CD4-positive, alpha-beta memory T cell (primary cell): ENCODE measurements at places on chromosomes 3 and 15.

- peak overlapping the region; percentile 54 for H3K27ac ChIP-seq
- peak; percentile 15 for DNase-seq
- no peaks in the 10 kb centered on the region for H3K36me3 ChIP-seq
- peak overlapping the region; percentile 82 for H3K4me3 ChIP-seq
Measured at GRCh38 chr15:45521596-45522327, 793 bp downstream of the SLC30A4 start.

- no peaks in the 10 kb centered on the region for H3K4me1 ChIP-seq
- H3K27me3 ChIP-seq, result no peaks in the 10 kb centered on the region
- H3K27ac ChIP-seq, result no peak overlapping the region
- no peaks in the 10 kb centered on the region for H3K36me3 ChIP-seq
Measured at GRCh38 chr3:168933614-168934013, 729.9 kb downstream of the MECOM start.

- no peak overlapping the region for H3K27ac ChIP-seq
- no peak for DNase-seq
- H3K36me3 ChIP-seq, result no peaks in the 10 kb centered on the region
- H3K4me1 ChIP-seq, result no peaks in the 10 kb centered on the region
Measured at GRCh38 chr3:160747422-160747821, 8.6 kb upstream of the PPM1L start.

DNA sequence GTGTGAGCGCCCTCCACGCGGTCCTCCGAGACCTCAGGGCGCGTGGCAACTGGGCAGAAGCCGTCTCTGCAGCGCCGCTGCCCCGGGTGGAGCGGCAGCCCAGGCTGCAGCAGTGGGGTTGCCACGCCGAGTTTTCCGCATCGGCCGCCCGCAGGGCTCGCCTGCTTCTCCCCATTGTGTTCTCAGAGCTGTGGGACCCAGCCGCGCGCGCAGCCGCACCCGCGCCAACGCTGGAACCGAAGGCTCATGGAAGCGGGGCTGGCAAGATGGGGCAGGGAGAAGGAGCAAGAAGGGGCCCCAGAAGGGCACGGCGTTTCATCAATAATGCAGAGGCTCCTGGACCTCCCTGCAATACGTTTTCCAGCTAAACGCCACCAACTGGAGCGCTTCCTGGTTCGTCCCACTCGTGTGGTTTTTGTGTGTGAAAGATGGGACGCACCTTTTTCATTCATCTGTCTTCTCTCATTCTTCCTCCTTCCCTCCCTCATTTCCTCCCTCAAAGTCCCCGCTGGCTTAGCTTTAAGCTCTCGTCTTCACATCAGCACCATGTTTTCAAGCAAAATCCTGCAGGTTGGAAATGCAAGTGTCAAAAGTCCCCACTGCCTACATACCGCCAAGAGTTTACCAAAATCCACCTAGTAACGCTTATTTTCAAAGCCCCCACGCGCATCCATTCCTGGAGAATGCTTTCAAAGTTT, 1.2 kb downstream of the ROBO1 start:
- DNase-seq, result no peak
- H3K4me1 ChIP-seq, result no peaks in the 10 kb centered on the region
- H3K27me3 ChIP-seq, result no peaks in the 10 kb centered on the region
- no peaks in the 10 kb centered on the region for H3K36me3 ChIP-seq

DNA sequence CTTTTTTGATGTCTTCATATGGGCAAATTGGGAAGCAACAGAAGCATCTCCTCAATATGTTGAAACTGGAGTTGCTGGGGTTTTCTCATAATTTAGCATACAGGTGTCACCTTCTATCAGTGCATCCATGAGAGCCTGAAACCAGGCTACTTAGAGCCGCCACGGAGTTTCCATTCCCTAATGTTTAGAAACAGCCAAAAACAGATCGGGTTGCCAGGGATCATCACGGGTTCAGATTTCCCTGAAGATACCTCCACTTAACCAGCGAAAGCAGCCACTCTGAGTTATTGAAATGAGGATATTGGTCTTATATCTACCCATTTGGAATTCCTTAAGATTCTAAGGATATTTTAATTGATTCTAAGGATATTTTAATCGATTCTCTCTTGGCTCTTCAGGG, 14.5 kb downstream of the TERB2 start:
- H3K27me3 ChIP-seq, result no peaks in the 10 kb centered on the region
- DNase-seq, result no peak
- no peaks in the 10 kb centered on the region for H3K36me3 ChIP-seq

DNA sequence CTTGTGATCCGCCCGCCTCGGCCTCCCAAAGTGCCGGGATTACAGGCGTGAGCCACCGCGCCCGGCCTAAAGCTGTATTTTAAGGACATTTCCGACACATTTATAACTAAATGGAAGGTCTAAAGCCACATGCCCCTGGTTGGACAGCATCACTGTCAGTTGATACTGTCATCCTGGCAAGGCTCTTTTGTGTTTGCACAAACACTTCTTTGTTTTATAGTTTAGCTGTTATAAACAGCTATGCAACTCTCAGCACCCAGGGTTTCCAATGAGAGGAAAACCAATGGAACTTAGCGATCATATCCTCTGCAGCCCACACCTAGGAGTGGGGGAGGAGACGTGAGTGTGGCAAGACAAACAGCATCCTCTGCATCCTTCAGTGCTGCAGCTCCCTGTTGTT, 19.7 kb downstream of the NIPA1 start:
- no peaks in the 10 kb centered on the region for H3K36me3 ChIP-seq
- H3K4me3 ChIP-seq, result no peak overlapping the region
- no peak overlapping the region for H3K27ac ChIP-seq
- no peaks in the 10 kb centered on the region for H3K4me1 ChIP-seq
- H3K27me3 ChIP-seq, result no peaks in the 10 kb centered on the region

DNA sequence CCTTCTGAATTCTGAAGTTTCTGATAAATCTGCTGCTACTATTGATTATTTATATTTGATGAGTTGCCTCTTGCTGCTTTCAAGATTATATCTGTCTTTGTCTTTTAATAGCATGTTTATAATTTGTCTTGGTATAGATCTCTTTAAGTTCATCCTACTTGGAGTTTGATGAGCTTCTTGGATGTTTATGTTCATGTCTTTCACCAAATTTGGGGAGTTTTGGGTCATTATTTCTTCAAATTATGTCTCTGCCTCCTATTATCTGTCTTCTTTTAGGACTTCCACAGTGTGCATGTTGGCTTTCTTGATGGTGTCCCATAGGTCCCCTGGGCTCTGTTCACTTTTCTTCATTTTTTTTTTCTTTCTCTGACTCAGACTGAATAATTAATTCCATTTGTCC, 32.3 kb upstream of the EDEM1 start:
- DNase-seq, result no peak
- H3K27ac ChIP-seq, result no peak overlapping the region
- peaks cover 17% of the 10 kb centered on the region for H3K4me1 ChIP-seq
- H3K27me3 ChIP-seq, result no peaks in the 10 kb centered on the region
- H3K36me3 ChIP-seq, result no peaks in the 10 kb centered on the region

GRCh38 chr3:120421926-120422325, 28.9 kb downstream of the FSTL1 start:
- H3K4me3 ChIP-seq, result no peak overlapping the region
- no peak for DNase-seq
- no peaks in the 10 kb centered on the region for H3K27me3 ChIP-seq
- no peaks in the 10 kb centered on the region for H3K36me3 ChIP-seq
